ENCODE measurements at places on chromosomes 13 and 19.

DNA sequence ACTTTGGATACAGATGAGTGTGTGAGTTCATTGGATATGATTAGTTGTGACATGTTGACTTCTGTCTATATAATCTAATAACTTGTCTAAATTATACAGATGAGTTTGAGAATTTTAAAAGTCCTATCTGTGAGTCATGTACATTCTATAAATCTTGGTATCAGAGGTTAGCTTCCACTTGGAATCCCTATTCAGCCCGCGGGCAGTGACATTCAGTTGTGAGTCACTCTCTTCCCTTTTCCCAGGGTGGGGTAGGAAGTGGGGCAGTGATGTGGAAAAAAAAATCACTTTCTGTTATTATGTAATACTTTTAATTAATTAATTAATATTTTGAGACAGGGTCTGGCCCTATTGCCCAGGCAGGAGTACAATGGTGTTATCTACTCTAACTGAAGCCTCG, 33.0 kb upstream of the ZNF808 start:
- no peak for DNase-seq

DNA sequence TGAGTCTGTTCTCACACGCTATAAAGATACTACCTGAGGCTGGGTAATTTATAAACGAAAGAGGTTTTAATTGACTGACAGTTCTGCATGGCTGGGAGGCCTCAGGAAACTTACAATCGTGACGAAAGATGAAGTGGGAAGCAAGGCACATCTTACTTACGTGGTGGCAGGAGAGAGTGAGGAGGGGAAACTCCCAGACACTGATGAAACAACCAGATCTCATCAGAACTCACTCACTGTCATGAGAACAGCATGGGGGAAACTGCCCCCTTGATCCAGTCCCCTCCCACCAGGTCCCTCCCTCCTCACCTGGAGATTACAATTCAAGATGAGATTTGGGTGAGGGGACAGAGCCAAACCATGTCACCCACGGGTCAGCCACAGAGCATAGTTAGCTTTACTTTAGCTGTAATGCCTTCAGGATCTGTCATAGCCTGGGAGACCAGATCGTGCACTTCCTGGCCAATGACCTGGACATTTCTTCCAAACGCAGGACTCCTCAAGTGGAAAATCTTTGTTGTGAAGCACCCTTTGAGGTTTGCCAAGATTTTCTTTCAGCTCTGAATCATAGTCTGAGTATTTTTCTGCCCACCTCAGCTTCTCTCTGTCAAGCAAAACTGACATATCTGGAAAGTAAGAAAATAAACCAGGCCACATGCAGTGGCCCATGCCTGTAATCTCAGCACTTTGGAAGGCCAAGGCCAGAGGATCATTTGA, 25.2 kb upstream of the HIF3A start:
- DNase-seq: no peak

DNA sequence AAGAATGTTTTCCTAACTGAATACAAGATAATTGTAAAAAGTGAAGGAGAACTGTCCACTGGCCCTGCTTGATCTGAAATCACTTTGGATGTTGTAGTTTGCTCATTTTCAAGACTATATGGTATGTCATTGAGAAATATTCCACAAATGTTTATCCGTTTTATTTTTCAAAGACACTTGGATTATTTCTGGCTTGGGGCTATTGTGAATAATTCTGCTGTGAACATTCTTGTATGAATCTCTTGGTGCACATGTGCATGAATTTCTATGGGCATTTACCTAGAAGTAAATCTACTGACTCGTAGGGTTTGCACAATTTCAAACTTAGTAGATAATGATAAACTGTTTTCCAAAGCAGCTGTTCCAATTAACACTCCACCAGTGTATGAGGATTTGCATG, 8.6 kb downstream of the RXFP2 start:
- DNase-seq: no peak

DNA sequence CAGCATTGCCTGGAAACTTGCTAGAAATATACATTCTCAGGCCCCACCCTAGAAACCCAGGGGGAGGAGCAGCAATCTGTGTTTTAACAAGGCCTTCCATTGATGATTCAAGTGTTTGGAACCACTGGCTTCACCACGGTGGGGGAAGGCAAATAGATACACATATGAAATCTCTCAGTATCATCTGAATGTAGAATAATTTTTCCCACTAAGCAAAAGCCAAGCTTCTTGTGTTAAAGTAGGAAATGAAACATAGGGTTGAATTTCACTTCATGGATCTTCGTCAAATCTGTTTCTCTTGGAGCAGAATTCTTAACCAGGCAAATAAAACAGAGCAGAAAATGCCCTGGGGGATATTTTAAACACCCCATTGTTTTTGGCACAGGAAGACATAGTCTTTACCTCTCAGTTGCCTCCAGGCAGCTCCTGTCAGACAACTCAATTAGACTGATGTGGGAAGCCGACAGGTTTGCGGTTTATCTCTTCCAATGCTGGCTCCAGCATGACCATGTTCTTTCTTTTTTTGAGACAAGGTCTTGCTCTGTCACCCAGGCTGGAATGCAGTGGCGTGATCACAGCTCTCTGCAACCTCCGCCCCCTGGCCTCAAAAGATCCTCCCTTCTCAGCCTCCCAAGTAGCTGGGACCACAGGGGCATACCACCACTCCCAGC, 213.0 kb downstream of the FOXO1 start:
- DNase-seq: no peak

DNA sequence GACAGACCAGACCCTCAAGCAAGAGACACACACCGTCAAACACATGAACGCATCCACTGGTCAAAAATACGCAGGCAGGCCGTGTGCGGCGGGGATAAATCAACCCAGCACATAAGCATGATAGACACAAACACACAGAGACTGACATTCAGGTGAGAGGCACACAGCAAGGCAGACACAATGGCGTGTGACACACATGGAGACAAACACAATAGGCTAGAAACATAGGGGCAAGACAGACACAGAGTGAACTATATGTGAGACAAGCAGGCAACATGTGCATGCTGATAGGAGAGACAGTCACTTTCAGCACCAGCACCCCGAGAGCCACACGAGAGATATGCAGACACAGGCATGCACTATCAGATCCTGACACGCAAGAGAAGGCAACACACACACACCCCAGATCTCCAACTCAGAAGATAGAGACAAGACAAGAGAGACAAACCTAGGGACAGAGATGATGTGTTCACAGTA, 6.9 kb upstream of the JUNB start:
- DNase-seq: no peak

GRCh38 chr19:1288833-1289685, 3.4 kb downstream of the EFNA2 start:
- no peak for DNase-seq

GRCh38 chr13:48687249-48687648, 33.5 kb downstream of the CYSLTR2 start:
- no peak for DNase-seq

DNA sequence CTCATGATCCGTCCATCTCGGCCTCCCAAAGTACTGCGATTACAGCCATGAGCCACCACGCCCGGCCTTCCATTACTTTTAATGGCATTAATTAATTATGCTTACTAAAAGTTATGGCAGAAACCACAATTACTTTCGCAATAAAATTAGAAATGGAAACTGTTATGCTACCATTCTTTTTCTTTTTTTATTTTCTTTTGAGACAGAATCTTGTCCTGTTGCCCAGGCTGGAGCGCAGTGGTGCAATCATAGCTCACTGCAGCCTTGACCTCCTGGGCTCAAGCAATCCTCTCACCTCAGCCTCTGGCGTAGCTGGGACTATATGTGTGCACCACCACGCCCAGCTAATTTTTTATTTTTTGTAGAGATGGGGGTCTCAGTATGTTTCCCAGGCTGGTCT, 4.6 kb upstream of the BST2 start:
- DNase-seq: no peak

GRCh38 chr13:25186187-25186586, 14.1 kb upstream of the AMER2 start:
- no peak for DNase-seq

DNA sequence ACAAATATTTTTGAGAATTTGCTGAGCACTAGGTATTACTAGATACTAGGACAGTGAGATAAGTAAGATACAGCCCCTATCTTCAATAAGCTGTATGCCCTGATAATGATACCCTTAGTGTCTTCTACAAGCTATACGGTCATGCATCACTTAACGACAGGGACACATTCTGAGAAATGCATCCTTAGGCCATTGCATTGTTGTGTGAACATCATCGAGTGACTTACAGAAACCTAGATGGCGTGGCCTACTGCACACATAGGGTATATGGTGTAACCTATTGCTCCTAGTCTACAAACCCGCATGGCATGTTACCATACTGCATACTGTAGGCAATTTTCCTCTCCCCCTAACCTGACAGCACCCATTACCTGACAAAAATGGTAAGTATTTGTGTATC, 64.9 kb downstream of the LRCH1 start:
- no peak for DNase-seq

DNA sequence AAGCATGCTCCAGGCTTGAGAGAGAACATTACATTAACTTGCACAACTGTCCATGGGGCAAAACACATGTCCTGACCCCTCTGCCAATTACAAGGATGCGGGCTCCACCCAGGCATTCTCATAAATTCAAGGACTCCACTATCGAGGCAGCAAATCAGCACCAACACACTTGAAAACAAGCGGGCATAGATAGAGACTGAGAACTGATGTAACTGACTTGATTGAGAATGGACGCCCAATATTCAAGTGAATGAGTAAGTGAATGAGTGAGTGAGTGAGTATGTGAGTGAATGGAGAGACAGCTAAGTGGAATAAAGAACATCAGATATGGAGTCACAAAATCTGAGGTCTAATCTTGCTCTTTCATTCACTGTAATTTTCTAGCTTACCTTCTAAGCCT, 75.0 kb upstream of the VSTM2B start:
- no peak for DNase-seq

GRCh38 chr19:8580710-8581281, 3.6 kb upstream of the MYO1F start:
- DNase-seq: peak; percentile 70

GRCh38 chr19:41531438-41532311, 44.3 kb upstream of the CEACAM21 start:
- DNase-seq: no peak

DNA sequence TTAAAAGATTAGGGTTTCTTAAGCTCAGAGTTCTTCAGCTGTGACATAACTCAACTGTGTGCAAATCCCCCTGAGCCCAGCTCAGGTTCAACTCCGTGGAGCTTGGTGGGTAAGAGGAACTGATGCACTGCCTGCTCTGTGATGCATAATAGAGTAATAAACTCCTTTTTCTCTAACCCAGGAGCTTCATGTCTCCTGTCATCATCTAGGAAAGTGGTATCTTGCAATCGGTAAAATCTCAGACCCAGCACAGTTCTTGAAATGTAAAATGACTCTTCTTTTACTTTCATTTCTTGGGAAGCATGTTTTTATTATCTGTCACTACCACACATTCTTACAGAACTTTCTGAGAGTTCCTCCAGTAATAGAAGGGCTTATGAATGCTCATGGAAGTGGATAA, 123.8 kb upstream of the PCDH9 start:
- no peak for DNase-seq

DNA sequence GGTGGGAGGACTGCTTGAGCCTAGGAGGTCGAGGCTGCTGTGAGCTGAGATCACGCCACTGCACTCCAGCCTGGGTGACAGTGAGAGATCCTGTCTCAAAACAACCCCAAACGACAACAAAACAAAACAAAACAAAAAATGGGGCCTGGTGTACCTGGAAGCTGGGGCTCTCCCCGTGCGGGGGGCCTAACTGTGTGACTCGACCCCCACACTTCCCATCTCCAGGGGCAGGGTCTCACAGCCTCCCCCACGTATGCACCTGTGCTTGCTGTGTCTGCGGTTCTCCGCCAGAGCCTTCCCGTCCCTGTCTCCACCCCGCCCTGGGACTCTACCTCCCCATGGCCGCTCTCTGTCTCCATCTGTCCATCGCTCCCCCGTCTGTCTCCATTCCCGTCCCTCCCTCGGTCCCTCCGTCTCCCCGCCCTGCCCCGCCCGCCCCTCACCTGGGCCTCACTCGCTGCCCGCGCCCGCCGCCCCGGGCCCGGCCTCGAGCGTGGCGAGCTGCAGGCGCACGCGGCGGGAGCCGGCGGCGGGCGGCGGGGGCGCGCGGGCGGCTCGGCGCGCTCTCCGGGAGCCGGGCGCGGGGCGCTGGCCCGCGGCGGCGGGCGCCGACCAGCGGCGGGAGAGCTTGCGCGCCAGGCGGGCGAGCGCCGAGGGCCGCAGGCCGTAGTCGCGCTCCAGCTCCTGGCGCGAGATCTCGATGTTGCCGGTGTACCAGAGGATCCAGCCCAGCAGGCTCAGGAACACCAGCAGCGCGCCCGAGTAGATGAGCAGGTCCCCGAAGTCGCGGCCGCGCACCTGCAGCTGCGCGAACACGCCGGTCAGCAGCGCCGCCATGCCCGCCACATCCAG, 587 bp downstream of the TMEM238 start:
- no peak for DNase-seq

DNA sequence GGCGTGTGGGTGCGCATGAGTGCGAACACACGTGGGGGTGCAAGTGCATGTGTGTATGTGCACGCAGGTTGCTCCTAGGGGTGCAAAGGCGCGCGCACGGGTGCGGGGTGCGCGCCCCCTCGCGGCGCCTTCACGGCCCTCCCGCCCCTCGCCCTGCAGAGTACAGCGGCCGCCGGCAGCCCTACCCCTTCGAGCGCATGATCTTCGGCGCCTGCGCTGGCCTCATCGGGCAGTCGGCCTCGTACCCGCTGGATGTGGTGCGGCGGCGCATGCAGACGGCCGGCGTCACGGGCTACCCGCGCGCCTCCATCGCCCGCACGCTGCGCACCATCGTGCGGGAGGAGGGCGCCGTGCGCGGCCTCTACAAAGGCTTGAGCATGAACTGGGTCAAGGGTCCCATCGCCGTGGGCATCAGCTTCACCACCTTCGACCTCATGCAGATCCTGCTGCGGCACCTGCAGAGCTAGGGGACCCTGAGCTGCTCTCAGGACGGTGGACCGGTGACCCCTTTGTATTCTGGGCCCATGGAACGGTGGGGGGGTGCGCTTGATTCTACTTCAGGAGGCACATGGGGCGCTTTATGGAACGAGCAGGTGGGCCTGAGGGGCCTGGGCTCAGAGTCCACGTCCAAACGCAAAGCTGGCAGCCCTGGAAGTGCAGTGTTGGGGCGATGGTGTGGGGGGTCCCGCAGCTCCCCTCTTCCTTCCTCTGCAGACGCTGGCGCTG, 27.7 kb downstream of the TMEM161A start:
- DNase-seq: no peak

DNA sequence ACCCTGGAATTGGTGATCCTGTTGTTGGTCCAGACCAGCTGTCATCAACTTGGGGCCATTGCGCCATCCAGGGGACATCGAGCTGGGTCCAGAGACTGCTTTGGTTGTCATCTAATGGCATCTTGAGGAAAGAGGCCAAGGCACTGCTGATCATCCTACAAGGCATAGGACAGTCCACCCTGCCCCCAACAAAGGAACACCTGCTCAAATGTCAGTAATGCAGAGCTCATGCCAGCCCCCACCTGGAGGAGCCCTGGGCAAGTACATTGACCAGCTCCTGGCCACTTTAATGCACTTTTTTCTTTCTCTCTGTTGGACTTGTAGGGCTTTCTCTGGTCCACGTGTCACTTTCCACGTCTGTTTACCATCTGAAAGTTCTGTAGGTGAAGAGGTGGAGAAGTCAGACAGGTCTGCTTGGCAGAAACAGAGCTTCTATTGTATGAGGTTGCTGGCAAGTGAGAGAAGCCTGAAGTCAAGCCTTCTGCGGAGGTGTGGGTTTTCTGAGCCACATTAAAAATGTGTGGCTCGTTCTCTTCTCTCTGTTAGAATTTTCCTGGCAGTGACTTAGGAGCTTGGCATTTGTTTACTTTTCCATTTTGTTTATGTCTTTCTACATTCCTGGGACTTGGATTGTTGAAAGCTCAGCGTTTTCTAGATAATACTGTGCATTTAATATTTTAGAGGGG, 124.0 kb upstream of the RNF113B start:
- no peak for DNase-seq
